ENCODE measurements at places on chromosomes 2 and 18.

DNA sequence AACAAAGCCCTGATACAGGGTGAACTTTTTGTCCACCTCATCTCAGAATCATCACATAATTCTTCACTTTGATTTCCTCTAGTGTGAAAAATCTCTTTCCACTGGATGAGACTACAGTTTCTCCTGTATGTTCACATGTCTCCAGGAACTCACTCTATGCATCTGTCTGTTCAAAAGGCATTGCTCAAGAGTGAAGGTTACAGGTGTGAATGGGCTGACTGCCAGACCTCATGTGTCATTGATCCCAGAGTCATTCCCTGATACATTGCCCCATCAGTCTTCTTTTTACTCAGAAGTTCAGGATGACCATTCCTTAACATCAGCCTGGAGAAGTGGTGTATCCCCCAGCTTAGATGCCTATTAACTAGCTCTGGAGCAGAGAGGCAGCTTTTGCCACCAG is 4.4 kb upstream of the DSC3 start:
- DNase-seq, result no peak

- no peak for DNase-seq
Measured at GRCh38 chr2:148978026-148978685, 60.3 kb upstream of the LYPD6B start.

- DNase-seq, result no peak
Measured at GRCh38 chr2:194062401-194062800, 1594.6 kb upstream of the SLC39A10 start.

- DNase-seq, result no peak
Measured at GRCh38 chr2:112907001-112907949, 3.7 kb upstream of the IL37 start.

- no peak for DNase-seq
Measured at GRCh38 chr2:70141212-70141901, 49.5 kb downstream of the C2orf42 start.

GRCh38 chr2:236499691-236500578 is 69.7 kb upstream of the ACKR3 start:
- no peak for DNase-seq

DNA sequence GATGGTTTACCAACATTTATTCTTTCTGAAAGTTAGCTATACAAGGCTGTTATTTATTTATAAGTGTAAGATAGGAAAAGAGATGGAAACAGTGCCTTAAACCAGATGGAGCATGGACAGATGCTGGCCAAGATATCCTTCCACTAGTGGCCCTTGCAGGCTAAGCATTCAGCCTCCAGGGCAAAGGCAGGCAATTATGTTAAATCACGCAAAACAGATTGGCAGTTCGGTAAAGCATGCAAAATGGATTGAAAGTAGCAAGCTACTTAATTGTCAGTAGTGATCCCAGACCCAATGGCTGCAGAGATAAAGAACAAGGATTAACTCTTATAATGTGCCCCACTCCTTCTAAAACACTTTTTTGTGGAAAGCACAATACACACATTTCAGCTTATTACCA is 105.4 kb upstream of the MAP4K3 start:
- DNase-seq, result no peak

GRCh38 chr2:204452464-204453023 is 92.7 kb upstream of the PARD3B start:
- DNase-seq, result no peak

- DNase-seq, result no peak
Measured at GRCh38 chr18:21444465-21445212, 155.9 kb downstream of the ESCO1 start.

DNA sequence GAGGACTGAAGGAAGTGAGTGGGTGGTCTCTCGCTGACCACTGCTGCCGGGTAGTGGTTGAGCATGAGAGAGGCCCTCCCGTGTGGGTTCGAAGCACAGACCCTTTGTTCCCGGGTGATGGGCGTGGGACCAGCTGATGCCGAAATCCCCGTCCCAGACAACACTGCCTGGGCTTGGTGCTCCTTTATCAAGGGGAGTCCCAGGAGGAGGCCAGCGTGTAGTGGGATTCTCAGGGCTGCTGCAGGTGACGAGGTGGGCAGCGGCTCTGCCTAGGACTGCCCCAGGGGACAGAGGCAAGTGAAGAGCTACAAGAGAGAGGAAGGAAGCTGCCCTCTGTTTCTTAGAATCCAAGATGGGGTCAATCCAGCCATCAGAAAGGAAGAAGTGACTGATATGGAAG is 251.3 kb upstream of the PXDN start:
- no peak for DNase-seq

DNA sequence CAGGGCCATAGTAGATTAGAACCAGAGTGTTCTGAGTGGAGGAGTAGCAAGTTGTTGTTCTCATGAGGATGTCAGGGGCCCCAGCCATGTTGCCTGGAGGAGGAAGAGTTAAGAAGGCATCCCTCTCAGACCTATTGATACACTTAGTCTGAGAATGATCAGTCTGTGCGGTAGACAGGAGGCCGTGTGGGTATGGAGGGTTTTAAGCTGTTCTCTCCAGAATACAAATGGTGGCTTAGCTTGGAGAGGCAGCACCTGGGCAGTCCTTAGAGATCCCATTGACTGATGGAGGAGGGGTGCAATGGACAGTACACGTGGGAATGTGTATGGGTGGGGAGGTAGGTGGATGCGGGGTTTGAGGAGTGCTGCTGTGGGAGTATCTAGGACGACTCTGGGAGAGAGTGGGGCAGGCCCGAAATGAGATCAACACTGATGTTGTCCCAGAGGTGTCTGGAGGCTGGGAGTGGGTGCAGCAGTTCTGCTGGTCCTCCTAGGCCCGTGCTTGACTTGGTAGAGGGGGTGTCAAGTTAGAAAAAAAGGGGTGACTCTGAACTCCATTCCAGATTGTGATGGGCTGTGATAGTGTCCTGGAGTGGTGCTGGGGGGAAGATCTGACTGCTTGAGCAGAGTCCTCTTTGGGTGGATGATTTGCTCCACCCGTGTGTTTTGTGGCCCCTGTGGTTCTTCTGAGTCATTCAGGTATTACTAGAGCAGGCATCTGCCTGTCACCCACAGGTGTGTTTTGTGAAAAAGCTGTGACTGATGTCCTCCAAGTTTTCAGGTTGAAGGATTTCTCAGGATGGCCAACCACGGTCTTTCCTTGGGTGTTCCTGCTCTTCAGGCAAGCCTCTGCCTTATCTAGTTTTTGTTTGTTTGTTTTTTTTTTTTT is 44.7 kb downstream of the C2orf42 start:
- no peak for DNase-seq

DNA sequence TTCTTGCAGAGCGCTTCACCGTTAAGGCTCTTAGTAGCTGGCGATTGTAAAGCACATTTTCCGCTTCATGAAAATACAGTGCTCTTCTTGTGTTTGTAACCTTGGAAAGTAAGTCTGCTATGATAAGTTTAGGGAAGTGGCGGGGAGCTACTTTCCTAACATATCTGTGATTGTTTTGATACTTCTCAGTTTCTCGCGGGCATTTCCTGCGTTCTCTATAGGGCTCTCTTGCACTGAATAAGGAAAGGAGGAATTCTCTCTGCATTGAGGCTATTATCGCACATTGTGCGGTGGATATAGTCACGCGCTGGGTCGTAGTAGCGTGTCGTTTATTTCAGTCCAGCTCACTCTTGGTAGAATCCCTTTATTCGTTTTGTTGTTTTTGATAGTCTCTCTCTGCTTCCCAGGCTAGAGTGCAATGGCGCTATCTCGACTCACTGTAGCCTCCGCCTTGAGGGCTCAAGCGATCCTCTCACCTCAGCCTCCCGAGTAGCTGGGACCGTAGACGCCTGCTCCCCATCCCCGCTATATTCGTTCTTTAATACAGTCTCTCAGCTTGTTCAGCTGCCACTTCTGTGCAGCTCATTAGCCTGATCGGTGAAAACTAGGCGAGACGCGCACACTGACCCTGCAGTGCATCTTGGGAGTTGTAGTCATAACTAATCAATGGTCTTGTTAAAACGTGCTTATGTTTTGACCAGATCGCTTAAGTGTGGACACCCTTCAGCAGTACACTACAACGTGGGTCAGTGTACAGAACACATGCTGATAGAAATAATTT is 1.0 kb upstream of the PPP4R3B start:
- no peak for DNase-seq

DNA sequence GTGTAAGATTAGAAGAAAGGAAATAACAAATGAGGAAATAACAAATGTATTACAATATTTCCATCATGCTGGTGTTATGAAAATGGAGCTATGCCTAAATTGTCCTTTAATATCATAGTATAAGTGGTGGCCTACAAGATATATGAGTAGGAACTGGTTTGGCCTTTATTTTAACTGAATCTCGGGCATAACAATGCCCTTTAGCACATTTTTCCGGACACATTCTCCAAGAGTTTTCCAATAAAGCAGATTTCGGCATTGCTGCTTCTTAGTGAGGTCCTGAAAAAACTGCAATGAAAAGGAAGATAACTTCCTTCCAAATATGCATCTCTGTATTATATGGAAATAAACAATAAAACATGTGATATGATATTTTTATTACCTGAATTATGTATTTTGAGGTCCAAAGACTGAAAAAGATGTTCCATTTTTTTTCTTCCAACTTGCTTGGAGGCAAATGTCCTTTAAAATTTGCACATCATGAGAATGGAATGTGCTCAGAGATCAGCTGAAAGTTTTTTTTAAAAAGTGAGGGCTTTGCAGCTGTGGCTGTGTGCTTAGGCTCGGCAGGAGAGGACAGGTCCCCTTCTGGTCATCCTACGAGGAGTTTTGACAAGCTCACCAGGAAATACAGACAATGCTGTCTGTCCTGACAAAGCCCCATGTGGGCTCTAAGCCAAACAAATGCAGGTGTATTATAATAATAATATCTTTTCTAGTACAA is 132.3 kb upstream of the RND3 start:
- DNase-seq, result no peak

DNA sequence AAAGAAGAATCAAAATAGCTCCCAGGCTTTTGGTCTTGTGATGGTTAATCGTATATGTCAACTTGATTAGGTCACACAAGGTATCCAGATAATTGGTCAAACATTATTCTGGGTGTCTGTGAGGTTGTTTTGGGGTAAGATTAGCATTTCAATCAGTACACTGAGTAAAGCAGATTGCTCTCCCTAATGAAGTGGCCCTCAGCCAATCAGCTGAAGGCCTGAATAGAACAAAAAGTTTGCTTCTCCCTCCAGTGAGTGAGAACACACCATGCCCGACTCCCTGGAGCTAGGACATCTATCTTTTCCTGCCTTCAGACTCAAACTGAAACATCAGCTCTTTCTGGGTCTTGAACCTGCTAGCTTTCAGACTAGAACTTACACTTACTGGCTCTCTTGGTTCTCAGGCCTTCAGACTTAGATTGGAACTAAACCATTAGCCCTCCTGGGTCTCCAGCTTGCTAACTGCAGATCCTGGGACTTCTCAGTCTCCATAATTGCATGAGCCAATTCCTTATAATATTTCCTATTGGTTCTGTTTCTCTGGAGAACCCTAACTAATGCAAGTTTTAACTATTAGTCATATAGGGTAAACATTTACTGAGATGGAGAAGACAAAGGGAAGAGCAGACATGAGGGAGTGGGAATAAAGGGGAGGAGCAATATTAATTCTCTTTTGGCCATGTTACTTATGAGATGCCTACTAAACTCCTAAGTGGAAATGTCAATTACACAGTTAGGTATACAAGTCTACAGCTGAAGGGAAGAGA is 25.5 kb downstream of the LNPK start:
- no peak for DNase-seq

DNA sequence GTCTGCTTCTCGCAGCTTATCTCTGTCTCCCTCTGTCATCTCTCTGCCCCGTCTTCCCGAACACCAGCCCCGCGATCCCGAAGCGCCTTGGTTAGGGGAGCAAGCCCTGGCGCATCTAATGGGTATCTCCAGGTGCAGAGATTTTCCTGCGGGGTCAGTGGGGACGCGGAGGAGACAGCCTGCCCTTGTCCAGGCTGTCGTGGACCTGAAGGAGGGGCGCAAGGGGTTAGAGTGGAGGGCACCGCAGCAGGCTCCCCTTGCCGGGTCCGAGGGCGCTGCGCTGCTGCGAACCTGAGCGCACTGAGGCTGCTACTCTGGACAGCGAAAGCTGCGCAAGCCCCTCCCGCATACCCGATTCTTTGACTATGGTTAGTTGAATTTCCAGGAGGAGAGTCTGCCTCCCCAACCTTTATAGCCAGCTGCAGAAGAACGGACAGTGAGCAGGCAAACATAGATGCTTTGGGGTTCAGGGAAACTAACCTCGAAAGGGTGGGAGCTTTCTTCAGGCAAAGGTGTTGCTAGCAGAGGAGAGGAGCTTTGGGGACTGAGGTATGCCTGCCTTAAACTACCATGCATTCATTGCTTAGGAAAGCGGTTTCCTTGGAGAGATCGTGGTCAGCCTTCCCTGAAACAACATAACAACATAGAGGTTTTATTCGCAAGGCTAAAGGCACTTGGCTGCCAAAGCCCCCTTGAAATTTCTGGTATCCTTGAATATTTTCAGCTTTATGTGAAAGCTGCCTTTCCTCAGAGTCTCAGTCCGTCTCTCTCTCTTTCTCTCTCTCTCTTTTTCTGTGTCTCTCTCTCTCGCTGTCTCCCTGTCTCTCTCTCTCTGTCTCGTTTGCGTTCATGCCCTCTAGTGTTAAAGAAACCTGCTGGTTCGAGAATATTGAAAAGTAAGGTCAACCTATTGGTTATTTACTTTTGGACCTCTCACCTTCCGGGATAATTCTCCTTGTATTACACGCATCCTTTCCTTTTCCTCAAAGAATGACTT is 1.6 kb downstream of the GALNT13 start:
- no peak for DNase-seq

DNA sequence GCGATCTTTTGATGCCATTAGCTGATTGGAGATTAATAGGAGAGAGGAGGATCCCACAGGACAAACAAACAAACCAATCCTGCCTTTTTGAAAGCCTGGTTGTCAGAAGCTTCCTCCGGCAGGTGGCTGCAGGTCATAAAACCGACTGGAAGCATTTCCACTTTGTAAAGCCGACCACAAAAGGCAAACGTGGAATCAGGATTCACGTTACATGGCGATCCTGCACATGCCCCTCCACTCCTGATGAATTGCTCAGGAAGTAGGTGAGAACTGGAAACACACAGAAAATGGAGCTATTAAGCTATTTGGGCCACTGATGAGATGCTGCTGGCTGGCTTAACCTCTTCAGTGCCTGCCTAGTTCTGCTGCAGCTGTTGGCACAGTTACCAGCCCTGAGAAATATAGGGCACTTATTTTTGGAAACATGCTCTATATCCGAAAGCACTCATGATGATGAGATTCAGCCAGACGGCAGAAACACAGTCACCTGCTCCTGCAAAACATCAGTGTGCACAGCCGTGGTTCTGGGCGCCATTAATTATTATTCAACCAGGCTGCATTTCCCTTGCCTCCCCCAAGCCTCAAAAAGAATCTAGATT is 110.3 kb upstream of the ST6GAL2 start:
- no peak for DNase-seq
